ENCODE measurements at places on chromosomes 12 and 14. TPM values are rescaled to one million over a fixed set of nuclear protein-coding genes. Genes with fewer than 3 reads are reported as not detected.
A peak's percentile ranks its signal among the peaks of the same experiment; 100 is the strongest.

DNA sequence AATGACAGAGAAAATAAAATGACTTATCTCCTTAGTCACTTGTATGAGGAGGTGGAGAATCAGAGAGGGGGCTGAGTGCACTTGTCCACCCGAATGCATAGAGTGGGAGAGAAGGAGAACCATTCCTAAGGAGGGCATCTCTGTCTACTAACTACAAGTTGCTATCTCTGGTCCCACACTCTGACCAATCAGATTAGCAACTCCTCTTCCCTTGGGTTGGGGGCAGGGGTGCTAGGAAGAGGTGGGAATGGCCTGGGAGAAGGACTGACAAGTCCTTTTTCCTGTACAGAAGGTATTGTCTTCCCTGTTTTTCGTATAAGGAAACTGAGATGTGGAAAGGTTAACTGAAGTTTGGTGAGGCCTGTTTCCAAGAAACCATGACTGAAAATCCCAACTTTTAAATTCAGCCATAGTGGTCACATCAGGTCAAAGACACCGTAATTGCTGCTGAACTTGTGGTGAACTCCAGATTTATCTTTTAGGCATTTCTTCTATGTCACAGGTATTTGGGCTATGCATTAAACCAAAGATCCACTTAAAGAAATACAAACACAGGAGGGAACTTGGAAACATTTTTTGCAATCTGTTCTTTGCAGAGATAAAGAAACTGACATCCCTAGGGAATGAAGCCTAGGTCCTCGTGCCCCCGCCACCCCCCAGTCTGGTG lies 207.8 kb downstream of the CRADD start:
- H3K4me1 ChIP-seq, result no peaks in the 10 kb centered on the region
- no peak overlapping the region for H3K4me3 ChIP-seq
- H3K27ac ChIP-seq, result no peak overlapping the region
- peak; percentile 20 for DNase-seq
- no peaks in the 10 kb centered on the region for H3K36me3 ChIP-seq

The LRTM2 gene
- not detected for polyA plus RNA-seq

- no peaks in the 10 kb centered on the region for H3K27me3 ChIP-seq
- H3K36me3 ChIP-seq, result no peaks in the 10 kb centered on the region
- DNase-seq, result no peak
- no peaks in the 10 kb centered on the region for H3K4me1 ChIP-seq
- H3K4me3 ChIP-seq, result no peak overlapping the region
- H3K27ac ChIP-seq, result no peak overlapping the region
Observed at GRCh38 chr12:100661300-100661951, 87.9 kb downstream of the GAS2L3 start.

The TMCC3 gene
- polyA plus RNA-seq, result 1.5 TPM

The NFE2 gene
- 0.71 TPM for polyA plus RNA-seq

DNA sequence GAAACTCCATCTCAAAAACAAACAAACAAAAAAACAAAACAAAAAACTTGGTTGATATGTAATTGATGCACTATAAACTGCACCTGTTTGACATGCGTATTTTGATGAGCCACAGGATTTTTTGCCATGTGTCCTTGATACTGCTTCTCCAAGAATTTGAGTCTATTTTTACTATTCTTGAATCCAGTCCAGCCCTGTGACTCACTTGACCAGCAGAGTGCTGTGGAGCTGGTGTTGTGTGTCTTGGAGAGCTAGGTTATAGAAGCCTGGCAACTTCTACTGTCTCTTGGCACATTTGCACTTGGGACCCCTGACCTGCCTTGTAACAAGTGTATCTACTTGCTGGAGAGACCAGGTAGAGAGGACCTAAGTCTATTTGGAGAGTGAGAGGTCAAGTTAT lies 52.0 kb downstream of the KLRG1 start:
- no peaks in the 10 kb centered on the region for H3K27me3 ChIP-seq
- no peaks in the 10 kb centered on the region for H3K36me3 ChIP-seq
- no peak for DNase-seq

DNA sequence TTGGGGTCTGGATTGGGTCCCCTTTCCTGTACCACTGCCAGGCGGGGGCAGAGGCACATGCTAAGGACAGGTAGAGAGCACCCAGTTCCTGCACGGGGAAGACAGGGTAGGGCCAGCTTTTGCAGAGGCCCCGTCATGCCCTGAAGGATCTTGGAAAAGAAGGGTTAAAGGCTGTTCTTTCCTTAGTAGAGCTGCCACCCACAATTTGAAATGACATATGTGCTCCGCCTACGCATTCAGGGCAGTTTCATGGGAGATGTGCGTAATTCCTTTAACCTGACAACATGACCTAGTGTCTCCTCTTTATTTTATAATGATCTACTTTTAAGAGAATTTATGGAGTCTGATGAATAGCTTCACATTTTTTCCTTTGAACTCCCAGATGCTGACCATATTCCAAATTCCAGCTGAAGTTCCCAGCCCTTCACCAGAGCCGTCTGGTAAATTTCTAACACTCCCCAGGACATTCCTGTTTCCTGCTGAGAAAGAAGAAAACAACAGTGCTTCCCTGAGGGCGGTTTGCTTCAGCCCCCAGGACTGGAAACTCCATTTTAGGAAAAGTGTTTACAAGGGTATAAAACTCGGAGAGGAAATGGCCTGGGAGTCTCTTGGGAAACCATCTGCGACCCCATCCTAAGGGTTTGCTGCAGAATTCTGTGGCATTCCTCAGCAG lies 58.9 kb upstream of the PLEKHG3 start:
- H3K36me3 ChIP-seq, result no peaks in the 10 kb centered on the region
- no peak overlapping the region for H3K4me3 ChIP-seq
- H3K4me1 ChIP-seq, result peaks cover 14% of the 10 kb centered on the region
- no peak for DNase-seq

DNA sequence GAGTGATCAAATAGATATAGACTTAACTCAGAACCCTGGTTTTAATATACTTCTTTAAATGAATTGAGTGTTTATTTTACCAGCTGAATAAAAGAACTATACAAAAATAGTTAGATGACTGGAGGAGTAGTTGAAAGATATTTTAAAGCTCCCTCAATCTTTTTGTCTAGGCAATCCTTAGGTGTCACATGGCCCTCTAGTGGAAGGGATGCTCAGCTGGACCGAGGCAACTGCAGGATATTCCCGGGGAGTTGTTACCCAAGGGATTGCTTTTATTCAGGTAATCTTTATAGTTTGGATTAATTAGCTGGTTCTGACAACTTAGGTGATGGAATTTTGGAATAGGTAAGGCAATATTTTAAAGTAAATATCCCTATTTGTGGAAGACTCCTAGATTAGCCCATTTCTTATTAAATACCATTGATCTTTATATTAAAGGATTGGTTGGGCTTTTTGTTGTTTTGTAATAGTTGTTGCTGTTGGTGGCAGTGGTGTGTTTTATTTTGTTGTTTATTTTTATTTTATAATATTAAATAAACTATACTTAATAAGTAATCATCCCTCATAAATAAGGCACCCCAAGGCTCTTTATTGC lies 57.1 kb downstream of the ZDHHC17 start:
- H3K27ac ChIP-seq, result no peak overlapping the region
- H3K4me1 ChIP-seq, result no peaks in the 10 kb centered on the region
- no peaks in the 10 kb centered on the region for H3K27me3 ChIP-seq
- H3K36me3 ChIP-seq, result peaks cover 5% of the 10 kb centered on the region

The EMP1 gene
- 1.6 TPM for polyA plus RNA-seq

The MYF5 gene
- not detected for polyA plus RNA-seq

DNA sequence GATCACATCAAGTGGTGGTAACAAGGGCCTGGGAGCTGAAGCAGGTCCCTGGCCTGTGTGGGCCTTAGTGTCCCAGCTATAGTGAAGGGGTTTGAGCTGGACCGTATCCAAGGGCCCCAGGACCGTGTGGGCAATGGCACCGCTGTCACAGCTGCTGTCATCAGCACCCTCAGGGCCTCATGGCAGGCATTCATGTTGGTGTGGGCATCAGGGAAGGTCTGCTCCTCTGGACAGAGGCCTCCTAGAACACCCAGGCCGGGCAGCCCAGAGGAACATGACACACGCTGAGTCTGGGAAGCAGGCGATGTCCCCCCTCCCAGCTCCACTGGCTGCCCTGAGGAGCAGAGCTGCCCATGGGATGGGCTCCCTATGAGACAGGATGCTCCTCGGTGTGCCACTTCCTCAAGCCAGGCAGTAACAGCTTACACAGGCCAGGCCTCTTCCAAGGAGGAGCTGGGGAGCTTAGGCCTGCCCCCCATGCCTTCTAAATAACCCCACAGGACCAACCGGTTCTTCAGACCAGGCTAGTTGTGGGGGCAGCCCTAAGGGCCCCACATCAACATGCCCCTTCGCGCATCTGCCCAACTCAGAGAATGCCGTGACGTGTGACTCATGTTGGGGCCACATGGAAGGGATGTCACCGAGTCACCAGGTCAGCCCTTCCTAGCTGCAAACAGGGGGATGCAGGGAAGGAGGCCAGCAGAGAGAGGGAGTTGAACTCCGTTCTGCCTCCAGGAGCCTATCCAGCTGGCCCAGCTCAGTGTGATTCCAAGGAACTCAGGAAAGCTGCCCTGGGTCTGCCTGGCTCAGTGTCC lies 80.4 kb downstream of the PITPNM2 start:
- H3K27ac ChIP-seq, result peak overlapping the region; percentile 80
- H3K27me3 ChIP-seq, result no peaks in the 10 kb centered on the region
- no peaks in the 10 kb centered on the region for H3K36me3 ChIP-seq
- DNase-seq, result no peak
- H3K4me1 ChIP-seq, result peaks cover 70% of the 10 kb centered on the region

The RD3L gene
- polyA plus RNA-seq, result 0.64 TPM

DNA sequence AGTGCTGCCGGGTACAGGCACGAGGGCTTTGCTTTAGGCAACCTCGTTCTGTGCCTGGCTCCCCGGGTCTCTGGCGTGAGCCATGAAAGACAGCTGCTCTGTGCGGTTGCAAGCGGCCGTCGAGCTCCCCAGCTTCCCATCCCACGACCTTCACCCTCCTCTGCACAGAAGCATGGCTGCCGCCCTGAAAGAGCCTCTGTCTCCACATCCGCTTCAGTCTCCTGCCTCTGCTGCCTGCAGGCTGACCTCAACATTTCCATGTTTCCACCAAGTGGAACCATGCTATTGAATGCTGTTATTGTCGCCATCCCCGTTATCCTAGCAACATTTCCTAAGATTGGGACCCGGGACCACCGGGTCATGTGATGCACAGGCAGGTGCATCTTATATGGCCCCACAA lies 57.1 kb downstream of the KDM2B start:
- no peak for DNase-seq
- H3K4me1 ChIP-seq, result peaks cover 15% of the 10 kb centered on the region
- no peak overlapping the region for H3K4me3 ChIP-seq
- peaks cover 5% of the 10 kb centered on the region for H3K36me3 ChIP-seq

GRCh38 chr12:118986050-118986449 lies 4.7 kb downstream of the SRRM4 start:
- DNase-seq, result no peak
- H3K27ac ChIP-seq, result no peak overlapping the region
- no peak overlapping the region for H3K4me3 ChIP-seq
- H3K36me3 ChIP-seq, result no peaks in the 10 kb centered on the region
- no peaks in the 10 kb centered on the region for H3K4me1 ChIP-seq

The C1S gene
- polyA plus RNA-seq, result 1,439 TPM

The VRTN gene
- polyA plus RNA-seq, result not detected

The FAM181A gene
- polyA plus RNA-seq, result not detected

GRCh38 chr12:99976762-99977161 lies 8.0 kb downstream of the ANKS1B start:
- no peaks in the 10 kb centered on the region for H3K27me3 ChIP-seq
- H3K4me3 ChIP-seq, result no peak overlapping the region
- no peaks in the 10 kb centered on the region for H3K36me3 ChIP-seq
- DNase-seq, result no peak
- no peak overlapping the region for H3K27ac ChIP-seq

The PELI2 gene
- 0.68 TPM for polyA plus RNA-seq

The CLEC4D gene
- 0.08 TPM for polyA plus RNA-seq

The CHURC1 gene
- 174 TPM for polyA plus RNA-seq

The USP44 gene
- polyA plus RNA-seq, result 0.03 TPM

DNA sequence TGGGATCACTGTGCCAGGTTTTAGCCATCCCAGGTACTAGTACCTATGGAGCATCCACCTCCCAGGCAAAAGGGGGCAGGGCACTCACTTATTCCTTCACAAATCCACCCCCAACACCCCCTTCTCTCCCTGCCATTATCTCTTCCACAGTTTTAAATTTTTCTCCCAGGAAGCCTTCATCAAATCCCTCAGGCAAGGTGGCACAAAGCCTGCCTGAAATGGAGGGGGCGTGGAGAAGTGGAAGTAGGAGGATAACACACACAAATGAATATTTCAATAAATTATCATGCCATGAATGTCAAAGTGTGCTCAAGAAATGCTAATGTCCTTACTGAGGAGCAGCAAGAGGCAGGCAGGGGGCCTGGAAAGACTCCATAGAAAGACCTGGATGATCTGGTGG lies 4.7 kb upstream of the CHST11 start:
- H3K27me3 ChIP-seq, result no peaks in the 10 kb centered on the region
- no peak overlapping the region for H3K27ac ChIP-seq
- H3K4me1 ChIP-seq, result peaks cover 1% of the 10 kb centered on the region
- no peak overlapping the region for H3K4me3 ChIP-seq
- no peaks in the 10 kb centered on the region for H3K36me3 ChIP-seq
- DNase-seq, result no peak

GRCh38 chr14:92692822-92693226 lies 55.6 kb downstream of the LGMN start:
- H3K36me3 ChIP-seq, result no peaks in the 10 kb centered on the region
- H3K4me1 ChIP-seq, result peaks cover 17% of the 10 kb centered on the region
- no peak overlapping the region for H3K4me3 ChIP-seq
- H3K27ac ChIP-seq, result peak overlapping the region; percentile 9

DNA sequence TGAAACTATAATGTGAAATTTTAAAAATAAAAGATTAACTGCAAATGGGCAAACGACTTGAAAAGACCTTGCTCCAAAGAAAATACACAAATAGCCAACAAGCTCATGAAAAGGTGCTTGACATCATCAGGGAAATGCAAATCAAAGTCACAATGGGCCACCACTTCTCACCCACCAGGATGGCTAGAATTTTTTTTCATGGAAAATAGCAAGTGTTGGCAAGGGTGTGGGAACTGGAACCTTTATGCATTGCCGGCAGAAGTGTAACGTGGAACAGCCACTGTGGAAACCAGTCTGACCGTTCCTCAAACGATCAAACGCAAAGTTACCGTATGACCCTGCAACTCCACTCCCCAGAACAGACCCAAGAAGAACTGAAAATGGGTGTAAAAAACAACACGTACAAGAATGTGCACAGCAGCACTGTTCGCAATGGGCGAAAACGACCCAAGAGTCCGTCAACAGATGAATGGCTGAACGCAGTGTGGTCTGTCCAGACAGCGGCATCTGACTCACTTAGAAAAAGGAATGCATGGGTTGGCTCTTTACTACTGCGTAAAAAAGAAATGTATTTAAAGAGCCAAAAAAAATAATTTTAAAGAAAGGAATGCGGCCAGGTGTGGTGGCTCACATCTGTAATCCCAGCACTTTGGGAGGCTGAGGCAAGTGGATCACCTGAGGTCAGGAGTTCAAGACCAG lies 40.2 kb downstream of the SCARB1 start:
- peaks cover 4% of the 10 kb centered on the region for H3K4me1 ChIP-seq
- peak overlapping the region; percentile 52 for H3K27ac ChIP-seq
- no peaks in the 10 kb centered on the region for H3K27me3 ChIP-seq
- no peak for DNase-seq
- no peaks in the 10 kb centered on the region for H3K36me3 ChIP-seq
